H9 (cell line): ENCODE measurements at places on chromosomes 11 and 22. TPM values are rescaled to one million over a fixed set of nuclear protein-coding genes. Genes with fewer than 3 reads are reported as not detected.

Gene MAP6
- total RNA-seq: 0.48 and 0.77 TPM in 2 replicates

Gene NDUFC2
- total RNA-seq: 247 and 260 TPM in 2 replicates

Gene MYOD1
- total RNA-seq: not detected in 2 replicates

Gene FOSL1
- total RNA-seq: 33.7 and 36.1 TPM in 2 replicates

Gene LRP4
- 11.3 and 11.6 TPM in 2 replicates for total RNA-seq

Gene ACR
- 0.35 TPM in 1 of 2 replicates, not detected in the other for total RNA-seq
